ENCODE measurements at places on chromosomes 2 and 18. TPM values are rescaled to one million over a fixed set of nuclear protein-coding genes. Genes with fewer than 3 reads are reported as not detected.

- DNase-seq, result no peak
Measured at GRCh38 chr2:216031960-216032689, 18.8 kb upstream of the MREG start.

DNA sequence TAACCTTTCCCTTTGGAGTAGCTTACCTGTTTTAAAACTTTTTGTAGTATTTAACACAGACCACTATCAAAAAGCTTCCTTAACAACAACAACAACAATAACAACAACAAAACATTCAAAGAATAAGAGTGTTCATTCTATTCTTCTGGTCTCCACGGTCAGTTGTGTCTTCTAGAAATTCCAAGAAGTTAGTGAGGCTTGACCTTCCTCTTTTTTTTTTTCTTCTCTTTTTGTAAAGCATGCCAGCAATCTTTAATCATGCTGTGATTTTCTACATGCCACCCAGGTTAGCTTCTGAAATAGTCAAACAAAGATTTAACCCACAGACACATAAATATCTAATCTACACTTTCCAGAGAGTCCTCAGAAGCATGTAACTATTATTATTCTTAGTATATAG is 28.4 kb upstream of the KLHL14 start:
- no peak for DNase-seq

The FBXO11 gene
- 102 TPM for total RNA-seq

- no peak for DNase-seq
Measured at GRCh38 chr2:85992611-85993010, 103.8 kb upstream of the ST3GAL5 start.

- no peak for DNase-seq
Measured at GRCh38 chr2:236735825-236736238, 166.2 kb downstream of the ACKR3 start.

GRCh38 chr18:36539674-36540231 is 242.2 kb downstream of the FHOD3 start:
- no peak for DNase-seq

GRCh38 chr18:49515516-49515915 is 28.5 kb upstream of the C18orf32 start:
- DNase-seq, result no peak

GRCh38 chr2:134788417-134788816 is 50.0 kb upstream of the ACMSD start:
- no peak for DNase-seq

The ZFP36L2 gene
- 100 TPM for total RNA-seq

GRCh38 chr18:68841301-68841700 is 43.4 kb downstream of the CCDC102B start:
- DNase-seq, result no peak

DNA sequence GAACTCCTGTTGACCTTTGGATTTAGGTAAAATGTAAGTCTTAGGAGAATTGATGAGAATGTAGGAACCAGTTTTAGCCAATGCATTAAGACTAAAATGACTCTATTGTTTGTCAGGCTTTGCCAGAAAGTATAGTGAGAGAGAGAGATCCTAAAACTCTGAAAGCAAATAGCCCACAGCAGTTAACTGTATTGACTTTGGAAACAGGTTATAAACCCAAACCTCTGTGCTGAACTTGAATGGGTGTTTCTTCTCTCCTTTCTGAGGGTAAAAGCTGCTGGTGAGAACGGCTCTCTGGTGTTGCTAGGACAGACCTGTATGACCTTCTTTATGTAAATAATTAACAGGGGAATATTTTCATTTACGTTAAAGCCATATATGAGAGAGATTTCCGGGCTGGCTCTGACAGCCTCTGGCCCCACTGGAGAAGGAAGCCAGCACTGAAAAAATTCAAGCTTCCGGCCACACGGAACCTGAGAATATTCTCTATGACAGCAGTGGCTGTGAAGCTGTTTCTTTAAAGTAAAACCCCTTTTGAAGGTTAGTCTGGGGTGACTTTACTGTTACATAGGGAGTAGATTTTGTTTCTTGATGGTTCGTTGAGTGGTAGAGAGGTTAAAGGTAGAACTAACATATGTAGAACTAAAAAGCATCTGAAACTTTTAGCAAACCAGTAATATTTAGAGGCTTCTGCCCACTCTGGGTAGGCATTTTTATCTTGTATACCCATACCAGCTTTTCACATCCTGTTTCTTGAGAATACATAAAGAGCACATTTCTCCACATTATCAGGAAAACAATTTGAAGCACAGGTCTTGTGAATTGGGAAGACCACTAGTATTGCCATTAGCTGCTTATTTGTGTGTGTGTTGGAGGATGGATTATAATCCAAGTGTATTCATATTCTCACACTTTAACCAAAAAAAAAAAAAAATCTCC is 123.8 kb downstream of the SPTBN1 start:
- DNase-seq, result no peak

GRCh38 chr18:13627639-13628038 is 98.7 kb downstream of the FAM210A start:
- no peak for DNase-seq

DNA sequence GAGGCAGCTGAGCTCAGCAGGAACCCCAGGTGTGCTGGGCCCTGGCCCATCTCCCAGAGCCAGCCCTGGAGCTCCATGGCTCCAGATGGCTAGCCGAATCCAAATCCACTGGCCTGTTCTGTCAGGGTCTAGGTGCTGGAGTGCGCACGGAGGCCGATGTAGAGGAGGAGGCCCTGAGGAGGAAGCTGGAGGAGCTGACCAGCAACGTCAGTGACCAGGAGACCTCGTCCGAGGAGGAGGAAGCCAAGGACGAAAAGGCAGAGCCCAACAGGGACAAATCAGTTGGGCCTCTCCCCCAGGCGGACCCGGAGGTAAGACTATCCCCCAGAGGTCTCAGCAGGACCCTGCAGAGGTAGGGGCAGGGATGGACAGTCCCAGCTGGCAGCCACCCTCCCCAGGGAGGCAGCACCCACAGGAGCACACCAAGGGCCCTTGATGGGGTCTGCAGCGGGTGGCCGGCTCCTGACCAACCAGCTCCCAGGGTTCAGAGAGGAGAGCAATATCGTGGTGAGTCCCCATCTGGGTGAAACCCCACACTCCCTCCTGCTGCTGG is 26.1 kb upstream of the PRLH start:
- no peak for DNase-seq

The SKA1 gene
- total RNA-seq, result 5.0 TPM

Data from mesothelial cell of epicardium (in vitro differentiated cells).